ENCODE measurements at places on chromosomes 2 and 18. TPM values are rescaled to one million over a fixed set of nuclear protein-coding genes. Genes with fewer than 3 reads are reported as not detected.
A peak's percentile ranks its signal among the peaks of the same experiment; 100 is the strongest.

Gene CD207
- total RNA-seq, result not detected

Gene TNFRSF11A
- total RNA-seq, result 0.45 TPM

Gene NEUROD1
- not detected for total RNA-seq

Gene EPB41L3
- total RNA-seq, result 39.3 TPM

Gene OTOS
- not detected for total RNA-seq

Gene TACR1
- not detected for total RNA-seq

Gene DUSP28
- total RNA-seq, result 1.3 TPM

Gene IMMT
- 70.9 TPM for total RNA-seq

Gene DNAH7
- 48.1 TPM for total RNA-seq

DNA sequence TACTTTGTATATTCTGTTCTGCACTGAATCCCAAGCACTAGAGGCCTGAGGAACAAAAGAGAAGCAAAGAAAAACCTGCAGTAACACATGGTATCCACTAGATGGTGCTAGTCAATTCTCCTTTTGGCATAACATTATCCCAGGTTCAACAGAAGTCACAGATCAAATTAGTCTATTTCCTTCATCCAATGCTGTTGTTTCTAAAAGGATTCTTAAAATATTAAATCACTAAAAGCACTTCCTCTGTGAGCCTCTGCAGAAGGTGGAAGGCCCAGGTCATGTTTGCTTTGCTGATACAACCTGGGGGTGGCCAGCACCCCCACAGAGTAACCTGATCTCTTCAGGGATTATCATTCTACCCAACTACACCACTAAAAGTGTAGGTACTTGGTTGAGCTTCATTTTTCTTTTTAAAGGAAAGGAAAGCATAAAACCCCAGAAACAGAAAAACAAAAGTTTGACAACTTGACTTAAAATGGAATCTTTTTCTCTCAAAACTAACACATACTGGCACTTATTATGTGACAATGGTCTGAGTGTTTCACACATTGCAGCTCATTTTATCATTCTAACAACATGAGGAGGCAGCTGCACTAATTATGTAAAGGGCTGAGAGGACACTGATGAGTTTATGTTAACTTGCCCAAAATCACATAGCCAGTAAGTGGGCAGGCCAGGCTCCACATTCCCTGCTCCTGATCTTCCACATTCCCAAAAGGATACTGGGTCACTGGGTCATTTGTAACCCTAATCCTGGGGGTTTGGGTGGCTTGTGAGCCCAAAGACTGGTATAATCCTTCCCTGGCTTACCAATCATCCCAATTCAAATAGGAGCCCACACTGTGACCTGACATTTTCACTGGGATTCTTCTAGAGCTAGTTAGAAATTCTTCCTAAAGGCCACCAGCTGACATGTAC, 66.8 kb upstream of the DNER start:
- H3K27ac ChIP-seq, result no peak overlapping the region
- H3K27me3 ChIP-seq, result no peaks in the 10 kb centered on the region
- no peak for DNase-seq
- H3K4me1 ChIP-seq, result no peaks in the 10 kb centered on the region

GRCh38 chr18:75142677-75143076, 66.3 kb downstream of the PTGR3 start:
- DNase-seq, result no peak
- H3K27me3 ChIP-seq, result no peaks in the 10 kb centered on the region
- no peaks in the 10 kb centered on the region for H3K4me1 ChIP-seq
- no peaks in the 10 kb centered on the region for H3K36me3 ChIP-seq
- no peak overlapping the region for H3K4me3 ChIP-seq
- H3K27ac ChIP-seq, result no peak overlapping the region

- no peaks in the 10 kb centered on the region for H3K36me3 ChIP-seq
- DNase-seq, result no peak
- H3K4me1 ChIP-seq, result no peaks in the 10 kb centered on the region
- no peak overlapping the region for H3K4me3 ChIP-seq
- H3K27ac ChIP-seq, result no peak overlapping the region
These were observed 33.3 kb downstream of the COPS7B start for GRCh38 chr2:231819447-231820042.

DNA sequence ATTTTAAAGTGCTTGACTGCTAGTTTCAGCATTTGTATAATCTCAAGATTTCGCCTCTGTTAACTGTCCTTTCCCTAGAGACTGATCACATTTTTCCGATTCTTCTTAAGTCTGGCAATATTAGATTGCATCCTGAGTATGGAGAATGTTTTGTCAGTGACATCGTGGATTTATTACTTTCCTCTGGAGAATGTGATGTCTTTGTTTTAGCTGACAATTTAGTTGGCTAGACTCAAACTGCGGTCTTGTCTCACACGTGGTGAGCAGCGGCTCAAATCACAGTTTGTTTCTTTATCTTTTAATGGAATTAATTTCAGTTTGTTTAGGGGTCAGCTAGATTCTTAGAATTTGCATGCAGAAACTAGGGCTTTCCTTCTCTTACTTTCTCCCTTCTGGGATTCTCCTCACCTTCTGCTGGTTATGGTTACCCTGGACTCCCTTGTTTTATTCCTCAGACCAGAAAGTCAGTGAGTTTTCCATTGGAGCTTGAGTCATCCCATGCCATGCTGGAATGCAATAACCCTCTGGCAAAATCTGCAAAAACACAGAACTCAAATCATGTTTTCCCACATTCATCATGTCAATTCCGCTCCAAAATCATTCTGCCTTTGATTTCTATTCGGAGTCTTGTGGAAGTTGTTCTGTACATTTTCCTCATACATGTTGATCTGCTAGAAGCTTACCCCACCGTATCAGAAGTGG, 327.2 kb upstream of the TRIB2 start:
- H3K4me3 ChIP-seq, result no peak overlapping the region
- no peak for DNase-seq
- no peaks in the 10 kb centered on the region for H3K36me3 ChIP-seq
- no peak overlapping the region for H3K27ac ChIP-seq
- H3K4me1 ChIP-seq, result no peaks in the 10 kb centered on the region

DNA sequence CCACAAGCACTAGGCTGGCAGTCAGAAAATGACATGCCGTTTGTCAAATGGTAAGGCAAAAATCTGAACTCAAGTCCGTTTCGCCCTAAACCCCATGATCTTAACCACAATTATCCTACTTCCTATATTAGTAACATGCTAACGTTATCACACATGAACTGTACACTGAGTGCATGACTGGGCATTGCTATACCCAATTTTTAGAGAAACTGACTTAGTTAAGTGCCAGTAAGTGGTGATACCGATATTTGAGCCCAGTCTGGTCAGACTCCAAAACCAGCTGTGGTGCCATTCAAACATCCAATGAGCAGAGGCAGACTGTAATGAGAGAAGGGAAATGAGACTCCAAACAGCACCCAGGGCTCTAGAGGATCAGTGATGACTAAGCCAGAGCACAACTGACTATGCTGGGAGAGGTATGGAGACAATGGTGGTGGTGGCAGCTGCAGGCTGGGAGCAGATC, 311.7 kb upstream of the PKDCC start:
- H3K36me3 ChIP-seq, result no peaks in the 10 kb centered on the region
- DNase-seq, result no peak
- H3K4me1 ChIP-seq, result no peaks in the 10 kb centered on the region
- no peaks in the 10 kb centered on the region for H3K27me3 ChIP-seq

DNA sequence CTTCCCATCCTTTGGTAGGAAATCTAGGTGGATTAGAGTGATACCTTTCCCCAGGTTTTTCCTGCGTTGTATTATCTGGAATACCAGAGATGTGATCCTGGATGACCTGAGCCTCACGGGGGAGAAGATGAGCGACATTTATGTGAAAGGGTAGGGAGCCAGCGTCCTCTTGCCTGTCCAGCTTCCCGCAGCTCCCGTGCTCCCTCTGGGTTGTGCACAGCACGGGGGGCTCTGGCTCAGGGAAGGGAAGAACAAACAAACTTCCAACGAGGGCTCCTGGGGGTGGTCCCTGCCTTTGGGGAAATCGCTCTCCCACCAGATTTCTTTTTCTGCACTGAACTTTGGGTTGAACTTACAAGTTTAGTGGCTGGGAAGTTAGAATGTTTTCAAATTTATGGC, 215.7 kb downstream of the DYSF start:
- no peaks in the 10 kb centered on the region for H3K4me1 ChIP-seq
- DNase-seq, result no peak
- peaks cover 16% of the 10 kb centered on the region for H3K36me3 ChIP-seq
- H3K27ac ChIP-seq, result no peak overlapping the region
- no peaks in the 10 kb centered on the region for H3K27me3 ChIP-seq
- no peak overlapping the region for H3K4me3 ChIP-seq

- H3K27ac ChIP-seq, result no peak overlapping the region
- H3K27me3 ChIP-seq, result no peaks in the 10 kb centered on the region
- H3K4me3 ChIP-seq, result no peak overlapping the region
- no peak for DNase-seq
- no peaks in the 10 kb centered on the region for H3K4me1 ChIP-seq
These were observed 8.4 kb downstream of the GRP start for GRCh38 chr18:59228351-59228750.

DNA sequence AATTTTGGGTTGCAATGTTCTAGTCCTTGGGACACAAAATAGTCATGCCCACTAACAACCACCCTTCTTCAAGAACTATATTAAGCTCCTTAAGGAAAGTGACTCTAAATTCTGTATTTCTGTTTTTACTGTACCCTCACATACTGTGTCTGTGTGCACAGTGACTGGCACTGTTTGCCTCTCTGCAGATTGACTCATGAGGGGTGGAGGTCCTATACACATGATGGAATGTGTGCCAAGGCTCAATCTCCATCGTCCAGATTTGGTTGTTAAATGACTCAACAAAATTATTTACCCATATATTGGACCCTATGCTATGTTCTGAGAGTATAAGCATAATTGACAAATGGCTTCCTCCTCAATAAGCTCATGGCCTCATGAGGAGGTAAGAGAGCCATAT, 126.6 kb upstream of the CWC22 start:
- no peak overlapping the region for H3K27ac ChIP-seq
- peak; percentile 26 for DNase-seq
- H3K4me1 ChIP-seq, result no peaks in the 10 kb centered on the region
- no peaks in the 10 kb centered on the region for H3K27me3 ChIP-seq

GRCh38 chr2:173196080-173196479, 120.4 kb downstream of the MAP3K20 start:
- no peaks in the 10 kb centered on the region for H3K4me1 ChIP-seq
- H3K4me3 ChIP-seq, result no peak overlapping the region
- no peak for DNase-seq
- no peaks in the 10 kb centered on the region for H3K27me3 ChIP-seq

DNA sequence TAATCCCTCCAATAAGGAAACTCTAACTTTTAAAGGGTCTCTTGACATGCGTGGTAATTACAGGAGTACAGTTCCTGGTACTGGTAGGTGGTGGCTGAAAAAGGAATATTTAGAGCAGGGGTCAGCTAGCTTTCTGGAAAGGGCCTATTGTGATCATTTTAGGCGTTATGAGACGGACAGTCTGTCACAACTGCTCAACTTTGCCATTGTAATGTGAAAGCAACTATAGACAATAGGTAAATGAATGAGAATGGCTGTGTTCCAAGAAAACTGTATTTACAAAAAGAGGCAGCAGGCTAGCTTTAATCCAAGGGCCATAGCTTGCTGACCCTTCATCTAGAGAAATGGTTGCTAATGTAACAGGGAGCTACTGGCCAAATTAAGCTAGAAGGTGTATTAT, 177.7 kb upstream of the LRRTM1 start:
- no peaks in the 10 kb centered on the region for H3K27me3 ChIP-seq
- H3K4me3 ChIP-seq, result no peak overlapping the region
- no peak overlapping the region for H3K27ac ChIP-seq

GRCh38 chr2:12797815-12798214, 81.1 kb downstream of the TRIB2 start:
- H3K27ac ChIP-seq, result peak overlapping the region; percentile 15
- H3K4me1 ChIP-seq, result no peaks in the 10 kb centered on the region
- no peak overlapping the region for H3K4me3 ChIP-seq
- DNase-seq, result peak; percentile 38
- H3K36me3 ChIP-seq, result no peaks in the 10 kb centered on the region

DNA sequence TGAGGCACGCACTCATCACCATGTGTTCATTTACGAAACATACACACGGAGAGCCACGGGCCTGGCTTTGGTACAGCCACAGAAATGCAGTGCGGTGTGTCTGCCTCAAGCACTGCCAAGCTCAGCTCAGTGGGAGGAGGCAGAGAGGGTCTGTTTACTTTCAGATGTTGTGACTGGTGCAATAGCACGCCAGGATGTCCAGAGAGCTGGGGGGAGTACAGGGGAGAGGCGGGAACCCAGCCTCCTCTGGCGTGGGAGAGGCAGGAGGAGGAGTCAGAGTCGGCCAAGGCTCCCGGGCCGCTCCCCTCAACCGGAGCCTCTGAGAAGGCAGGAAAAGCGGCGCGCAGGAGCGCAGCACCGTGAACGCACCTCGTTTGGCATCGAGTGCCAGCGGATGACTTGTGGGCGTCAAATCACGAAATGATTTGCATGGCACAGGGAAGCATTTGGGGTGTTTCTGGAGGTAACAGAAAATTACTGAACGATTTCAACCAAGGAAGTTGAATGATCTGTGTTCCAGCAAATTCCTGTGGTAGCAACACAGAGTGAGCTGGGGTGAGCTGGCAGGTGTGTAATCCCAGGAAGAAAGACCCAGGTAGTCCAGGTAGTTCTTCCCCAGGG, 143.0 kb downstream of the ZNF516 start:
- no peak overlapping the region for H3K27ac ChIP-seq
- H3K27me3 ChIP-seq, result no peaks in the 10 kb centered on the region
- peak overlapping the region; percentile 15 for H3K4me3 ChIP-seq
- peak; percentile 89 for DNase-seq
- peaks cover 12% of the 10 kb centered on the region for H3K36me3 ChIP-seq
- peaks cover 18% of the 10 kb centered on the region for H3K4me1 ChIP-seq

DNA sequence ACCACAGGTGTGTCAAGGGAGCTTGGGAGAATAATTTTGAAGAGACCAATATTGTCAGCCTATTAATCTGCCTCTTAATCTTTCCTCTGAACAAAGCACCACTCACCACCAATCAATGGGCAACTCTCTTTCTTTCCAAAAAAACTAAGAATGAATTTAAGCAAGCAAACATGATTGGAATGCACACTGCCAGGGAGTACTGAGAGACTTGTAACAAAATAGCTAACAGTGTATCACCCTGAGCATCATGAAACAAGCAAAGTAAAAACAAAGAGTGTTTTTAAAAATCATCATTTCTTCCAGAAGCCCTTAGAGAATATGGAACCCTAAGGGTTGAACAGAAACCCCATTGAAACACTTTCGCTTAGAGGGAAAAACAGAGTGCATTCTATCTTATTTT, 299.7 kb downstream of the DSEL start:
- H3K36me3 ChIP-seq, result no peaks in the 10 kb centered on the region
- DNase-seq, result no peak
- H3K27ac ChIP-seq, result no peak overlapping the region
- H3K27me3 ChIP-seq, result no peaks in the 10 kb centered on the region
- no peaks in the 10 kb centered on the region for H3K4me1 ChIP-seq

- H3K4me1 ChIP-seq, result peaks cover 86% of the 10 kb centered on the region
- no peaks in the 10 kb centered on the region for H3K36me3 ChIP-seq
These were observed 205 bp downstream of the TET3 start for GRCh38 chr2:73984922-73985307.

DNA sequence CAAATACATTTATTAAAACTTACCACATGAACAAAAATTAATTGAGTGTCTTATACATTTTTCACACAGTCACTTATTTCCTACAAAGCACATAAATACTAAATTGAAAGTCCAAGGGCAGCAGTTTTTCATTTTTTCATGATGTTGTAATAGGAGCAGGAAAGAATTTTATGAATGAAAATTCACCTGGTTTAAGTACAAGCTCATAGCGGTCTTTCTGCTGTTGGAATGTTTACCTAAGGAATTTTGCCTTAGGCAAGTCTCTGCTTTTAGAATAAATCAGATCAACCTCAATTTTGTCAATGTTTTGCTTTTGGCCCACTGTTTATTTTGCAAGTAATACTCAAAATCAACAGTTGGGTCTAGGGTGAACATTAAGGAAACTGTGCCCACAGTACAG, 40.0 kb downstream of the ETAA1 start:
- no peaks in the 10 kb centered on the region for H3K27me3 ChIP-seq
- no peaks in the 10 kb centered on the region for H3K36me3 ChIP-seq
- no peaks in the 10 kb centered on the region for H3K4me1 ChIP-seq
- no peak for DNase-seq
- no peak overlapping the region for H3K27ac ChIP-seq

Measured in stomach (tissue), 19 donors.